Thoracic aorta (tissue), 2 donors: ENCODE measurements at places on chromosomes 12 and 14.

DNA sequence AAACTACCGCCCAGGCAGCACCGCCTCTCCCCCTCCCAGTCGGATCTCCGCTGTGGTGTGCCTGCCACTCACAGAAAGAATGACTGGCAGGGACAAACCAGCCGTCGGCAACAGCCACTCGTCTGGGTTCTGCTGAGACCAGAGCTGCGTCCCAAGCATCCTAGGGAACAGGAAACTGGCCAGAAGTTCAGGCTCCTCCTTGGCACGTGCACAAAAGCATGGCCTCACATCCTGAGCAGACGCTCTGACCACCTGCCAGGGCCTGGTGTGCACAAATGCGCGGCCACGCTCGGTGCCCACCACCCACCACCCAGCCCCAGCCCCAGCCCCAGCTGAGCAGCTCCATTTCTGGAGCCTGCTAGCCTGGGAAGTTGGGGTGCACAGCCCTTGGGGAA, 214.8 kb downstream of the DPF3 start:
- no peak for DNase-seq

DNA sequence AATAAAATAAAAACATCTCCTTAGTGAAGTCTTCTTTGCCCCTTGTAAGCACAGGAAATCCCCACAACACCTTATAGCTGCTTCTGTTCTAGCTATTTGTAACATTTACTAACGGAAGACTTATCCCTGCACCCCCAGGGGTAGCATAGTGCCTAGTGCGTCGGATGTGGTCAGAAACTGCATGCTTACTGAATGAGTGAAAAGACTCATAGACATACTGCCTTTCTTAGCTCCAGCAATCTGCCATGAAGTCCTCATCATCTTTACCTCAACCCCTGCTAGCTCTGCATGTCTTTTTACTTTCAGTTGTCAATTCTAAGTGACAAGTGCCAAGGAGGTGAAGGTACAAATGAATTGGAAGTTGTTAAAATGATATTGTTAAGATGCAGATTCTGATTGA, 12.9 kb downstream of the RIOX1 start:
- DNase-seq = no peak

GRCh38 chr14:98163873-98164272, 1108.1 kb downstream of the BCL11B start:
- no peak for DNase-seq

DNA sequence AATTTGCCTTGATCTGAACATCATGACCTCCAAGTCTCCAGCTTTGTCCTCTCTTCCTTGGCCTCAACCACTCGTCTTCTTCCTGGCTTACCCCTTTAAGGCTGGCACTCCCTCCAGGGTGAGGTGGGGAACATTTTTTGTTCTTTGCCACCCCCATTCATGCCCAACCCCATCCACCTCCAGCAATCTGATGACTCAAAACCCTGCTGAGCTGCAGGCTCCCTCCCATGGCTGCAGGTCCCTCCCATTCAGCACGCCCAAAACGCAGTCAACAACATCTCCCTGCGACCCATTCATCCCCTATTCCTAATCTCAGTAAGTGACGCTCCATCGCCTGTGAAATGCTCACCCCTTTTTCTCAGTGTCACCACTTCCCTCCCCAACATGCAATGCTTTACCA, 138.8 kb upstream of the PRMT8 start:
- no peak for DNase-seq

DNA sequence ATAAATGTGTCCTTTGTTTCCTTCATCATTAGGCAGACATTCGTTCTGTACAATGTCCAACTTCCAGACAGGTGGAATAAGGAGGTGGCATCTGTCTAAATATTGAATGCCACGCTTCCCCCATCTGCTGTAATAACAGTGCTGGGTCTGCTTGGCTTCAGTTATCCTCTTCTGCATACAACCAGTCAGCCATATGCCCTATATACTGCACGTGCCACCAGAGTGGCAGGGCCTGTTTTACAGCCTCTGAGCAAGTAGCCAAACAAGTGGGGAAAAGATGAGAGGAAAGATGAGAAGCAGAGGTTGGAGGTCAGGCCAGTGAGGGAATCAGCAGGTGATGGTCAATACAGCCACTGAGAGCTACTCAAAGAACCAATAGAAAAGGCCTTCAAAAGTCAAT, 55.4 kb downstream of the OTX2 start:
- no peak for DNase-seq

DNA sequence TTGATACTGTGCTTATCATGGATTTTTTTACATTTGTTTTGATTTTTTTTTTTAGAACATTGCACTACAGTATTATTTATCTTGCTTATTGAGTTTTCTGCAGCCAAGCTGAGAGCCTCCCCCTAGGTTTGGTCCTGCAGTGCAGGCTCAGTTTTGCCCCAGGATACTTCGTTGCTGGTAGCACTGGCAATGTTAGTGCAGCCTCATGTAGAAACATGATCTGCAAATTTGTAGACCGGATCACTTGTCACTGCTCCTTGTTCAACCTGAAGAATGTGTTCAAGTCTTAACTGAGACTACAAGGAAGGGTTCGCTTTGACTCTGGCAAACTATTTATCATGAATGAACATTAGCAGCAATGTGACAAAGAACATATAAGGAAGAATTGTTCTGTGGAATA, 377.2 kb upstream of the PDE3A start:
- DNase-seq = no peak

DNA sequence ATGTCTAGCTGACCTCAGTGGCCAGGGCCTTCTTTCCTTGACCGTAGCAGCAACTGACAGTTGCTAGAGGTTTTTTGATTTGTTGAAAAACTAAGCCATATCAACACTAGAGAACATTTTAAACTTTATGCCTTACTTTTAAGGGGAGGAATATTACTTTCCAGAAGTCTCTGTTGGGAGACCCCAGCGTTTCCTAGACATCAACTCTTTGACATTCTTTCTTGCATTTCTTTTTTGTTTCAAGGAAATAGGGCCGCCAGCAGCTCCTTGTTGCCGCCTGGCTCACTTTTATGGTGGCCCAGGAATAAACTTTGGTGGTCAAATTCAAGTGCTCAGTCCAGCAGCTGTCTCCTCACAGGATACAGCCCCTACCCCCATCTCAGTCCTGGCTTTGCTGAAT, 2.5 kb upstream of the HOXC11 start:
- no peak for DNase-seq

DNA sequence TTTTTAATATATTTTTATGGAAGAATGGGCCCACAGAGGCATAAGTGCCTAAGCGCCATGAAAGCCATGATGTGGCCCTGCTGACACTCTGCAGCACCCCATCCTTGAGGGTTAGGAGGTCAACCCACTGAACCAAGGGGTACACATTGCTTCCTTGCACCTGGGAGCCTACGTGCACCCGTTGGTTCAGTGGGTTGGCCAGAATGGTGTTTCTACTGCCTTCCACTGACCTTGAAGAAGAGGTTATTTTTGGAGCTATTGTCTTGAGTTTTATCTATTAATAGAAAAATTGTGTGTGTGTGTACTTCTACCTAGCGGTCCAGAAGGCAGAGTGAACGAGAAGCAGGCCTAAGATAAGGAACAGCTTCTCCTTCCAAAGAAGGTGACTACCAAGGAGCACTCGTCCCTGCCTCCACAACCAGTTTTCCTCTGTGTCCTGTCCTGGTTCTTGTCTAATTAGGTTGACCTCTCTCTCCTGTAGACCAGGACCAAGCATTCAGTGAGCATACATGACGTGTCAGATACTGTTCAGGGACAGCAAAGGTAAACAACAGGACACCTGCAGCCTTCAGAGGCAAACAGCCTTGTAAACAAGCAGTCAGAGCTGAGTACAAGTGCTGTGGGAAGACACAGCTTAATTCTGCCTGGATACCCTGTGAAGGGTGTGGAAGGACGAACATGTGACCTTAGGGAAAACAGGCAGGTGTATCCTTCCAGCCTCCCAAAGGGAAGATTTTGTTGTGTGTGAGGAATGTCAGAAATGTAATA, 30.4 kb upstream of the PLEK2 start:
- no peak for DNase-seq

DNA sequence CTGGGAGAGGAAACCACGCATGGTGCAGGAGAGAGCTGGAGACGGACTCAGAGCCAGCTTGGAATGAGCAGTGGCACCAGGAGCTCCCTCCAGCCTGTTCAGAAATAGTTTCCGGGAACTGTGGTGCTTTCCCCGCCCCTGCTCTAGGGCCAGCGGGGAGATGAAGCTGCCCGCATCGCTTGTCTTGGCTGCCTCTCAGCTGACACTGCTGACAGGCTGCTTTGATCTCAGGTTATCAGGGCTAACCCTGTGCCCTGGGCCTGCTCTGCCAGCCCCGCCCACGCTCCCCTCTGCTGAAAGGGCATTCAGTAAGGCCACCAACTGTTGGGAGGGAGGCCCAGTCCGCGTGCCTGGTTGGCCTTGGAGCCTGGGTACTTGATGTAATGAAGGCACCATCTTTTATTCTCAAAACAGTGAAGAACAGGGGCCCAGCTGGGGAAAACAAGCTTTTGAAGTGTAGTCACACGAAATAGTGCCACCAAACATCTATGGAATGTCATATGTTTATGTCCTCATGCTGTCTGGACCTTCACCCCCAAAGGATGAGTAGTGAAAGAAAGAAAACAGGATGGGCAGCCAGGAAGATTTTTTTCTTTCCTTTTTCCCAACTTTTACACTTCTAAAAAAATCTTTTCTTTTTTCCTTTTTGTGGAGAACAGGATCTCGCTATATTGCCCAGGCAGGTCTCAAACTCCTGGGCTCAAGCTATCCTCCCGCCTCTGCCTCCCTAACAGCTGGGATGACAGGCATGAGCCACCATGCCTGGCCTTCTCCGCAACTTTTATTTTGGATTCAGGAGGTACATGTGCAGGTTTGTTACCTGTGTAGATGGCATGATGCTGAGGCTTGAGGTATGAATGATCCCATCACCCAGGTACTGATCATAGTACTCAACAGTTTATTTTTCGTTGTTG, 115.9 kb upstream of the TBX3 start:
- DNase-seq = no peak

- DNase-seq = no peak
These were observed 205.1 kb downstream of the PTPRO start for GRCh38 chr12:15527201-15528080.

DNA sequence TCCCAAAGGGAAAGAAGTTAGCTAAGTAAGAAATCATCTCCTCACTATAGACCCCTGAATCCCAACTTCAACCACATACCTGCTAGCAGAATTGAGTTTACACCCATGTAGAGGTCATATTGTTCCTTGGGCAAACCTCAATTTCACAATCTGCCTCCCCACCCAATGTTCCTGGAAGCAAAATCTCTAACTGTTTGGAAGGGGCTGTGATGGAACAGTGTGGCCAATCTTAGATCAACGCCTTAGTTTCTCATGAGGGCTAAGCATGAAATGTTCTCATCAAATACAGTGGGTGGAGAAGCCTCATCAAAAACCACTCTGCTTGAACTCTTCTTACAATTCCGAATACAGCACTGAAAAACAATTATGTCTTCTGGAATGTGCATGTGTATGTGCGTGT, 284.0 kb upstream of the NOS1 start:
- DNase-seq = no peak

GRCh38 chr14:50784683-50785456, 46.1 kb downstream of the NIN start:
- no peak for DNase-seq

- peak; percentile 73 for DNase-seq
These were observed 1.6 kb downstream of the CTDSP2 start for GRCh38 chr12:57844709-57845477.

DNA sequence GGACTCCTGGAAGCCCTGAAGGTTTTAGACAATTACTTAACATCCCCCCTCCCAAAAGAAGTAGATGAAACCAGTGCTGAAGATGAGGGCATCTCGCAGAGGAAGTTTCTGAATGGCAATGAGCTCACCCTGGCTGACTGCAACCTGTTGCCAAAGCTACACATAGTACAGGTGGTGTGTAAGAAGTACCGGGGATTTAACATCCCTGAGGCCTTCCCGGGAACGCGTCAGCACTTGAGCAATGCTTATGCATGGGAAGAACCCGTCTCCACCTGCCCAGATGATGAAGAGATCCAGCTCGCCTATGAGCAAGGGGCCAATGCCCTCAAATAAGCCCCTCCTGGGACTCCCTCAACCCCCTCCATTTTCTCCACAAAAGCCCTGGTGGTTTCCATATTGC, 10.6 kb upstream of the SPPL3 start:
- DNase-seq = no peak

DNA sequence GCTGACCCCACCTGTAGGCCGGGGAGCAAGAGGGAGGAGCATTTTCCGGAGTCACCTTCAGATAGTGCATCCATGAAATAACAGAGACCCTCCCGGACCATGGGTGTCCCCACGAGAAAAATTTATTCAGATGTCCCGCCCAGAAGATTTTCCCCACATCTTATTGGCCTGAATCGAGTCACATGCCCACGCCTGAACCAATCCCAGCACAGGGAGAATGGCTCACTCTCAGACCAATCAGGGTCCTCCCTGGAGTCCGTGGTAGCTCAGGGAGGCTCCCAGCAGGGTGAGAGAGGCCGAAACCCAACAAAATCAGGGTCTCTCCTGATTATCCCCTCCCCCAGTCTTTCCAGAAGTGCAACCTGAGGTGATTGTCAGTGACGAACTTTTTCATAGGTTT, 16.4 kb upstream of the NCOR2 start:
- DNase-seq = no peak

- no peak for DNase-seq
These were observed 375.3 kb upstream of the KITLG start for GRCh38 chr12:88955531-88955930.

DNA sequence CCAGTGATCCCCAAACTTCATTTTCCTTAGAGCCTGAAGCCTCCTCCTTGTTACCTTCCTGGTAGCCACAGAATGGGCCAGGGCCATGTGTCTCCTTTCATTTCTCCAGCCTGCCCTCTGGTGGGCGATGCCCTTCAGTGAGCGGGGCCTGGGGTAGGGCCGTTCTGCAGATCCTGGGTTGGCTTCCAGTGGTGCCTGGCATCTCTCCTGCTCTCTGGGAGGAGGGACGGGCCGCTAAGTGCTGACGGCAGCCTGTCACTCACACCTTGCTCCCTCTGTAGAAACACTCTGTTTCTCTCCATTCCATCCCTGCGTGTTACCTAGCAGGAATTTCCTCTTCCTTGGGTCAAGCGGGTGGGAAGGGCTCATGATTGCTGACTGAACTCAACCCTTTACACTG, 232.1 kb downstream of the CACNA1C start:
- no peak for DNase-seq

DNA sequence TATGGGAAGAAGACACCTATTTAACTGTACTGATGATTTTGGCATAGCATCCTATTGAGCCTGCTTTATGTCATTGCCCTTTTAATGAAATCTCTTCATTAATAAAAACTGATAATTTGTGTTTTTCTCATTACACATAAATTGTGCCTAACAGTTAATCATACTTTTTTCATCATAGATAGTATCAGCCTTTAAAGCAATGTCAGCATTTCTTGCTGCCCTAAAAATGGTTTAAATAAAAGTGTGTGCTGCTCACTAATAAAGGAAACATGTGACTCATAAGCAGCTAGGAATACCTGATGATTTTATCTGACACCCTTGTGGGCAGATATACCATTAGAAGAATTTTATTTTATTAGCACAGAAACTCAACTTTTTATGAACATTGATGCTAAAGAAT, 26.7 kb downstream of the TBK1 start:
- DNase-seq = no peak
